ENCODE measurements at places on chromosomes 3 and 15.

DNA sequence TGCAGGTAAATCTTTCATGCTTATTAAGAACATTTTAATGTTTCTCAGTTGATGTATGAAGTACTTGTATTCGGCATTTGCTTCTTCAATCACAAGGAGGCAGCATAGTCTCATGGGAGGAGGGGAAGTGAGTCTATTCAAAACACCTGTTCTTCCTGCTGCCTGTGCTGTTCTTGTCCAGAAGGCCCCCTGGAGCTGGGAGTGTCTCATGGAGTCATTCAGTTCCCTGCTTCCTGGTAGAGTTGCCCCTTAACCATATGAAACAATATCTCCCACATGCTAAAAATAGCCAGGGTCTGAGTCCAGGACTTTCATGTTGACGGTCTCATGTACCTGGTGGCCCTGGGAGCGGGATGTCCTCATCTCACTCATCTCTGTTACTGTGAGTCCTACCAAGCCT is 15.5 kb upstream of the PPP1R2 start:
- no peak for DNase-seq

GRCh38 chr3:182405759-182406158 is 387.5 kb upstream of the ATP11B start:
- DNase-seq, result no peak

DNA sequence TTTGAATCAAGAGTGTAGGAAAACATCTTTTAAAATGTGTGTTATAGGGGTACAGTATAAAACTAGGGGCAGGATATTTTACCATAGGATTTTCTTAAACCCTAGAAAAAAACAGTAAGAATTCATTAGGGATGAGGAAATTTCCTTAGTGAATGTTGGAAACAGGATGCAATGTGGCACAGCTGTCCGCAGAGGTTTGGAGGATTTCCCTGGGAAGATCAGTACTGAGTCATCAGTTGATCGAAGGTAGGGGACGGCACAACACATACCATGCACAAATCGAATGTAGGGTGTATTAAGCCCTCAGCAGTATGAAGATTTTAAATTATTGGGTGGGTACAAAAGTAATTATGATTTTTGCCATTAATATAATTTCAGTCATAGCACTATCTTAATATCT is 49.9 kb downstream of the FNDC3B start:
- DNase-seq, result no peak

GRCh38 chr3:53624061-53624857 is 129.8 kb downstream of the CACNA1D start:
- DNase-seq, result no peak

- no peak for DNase-seq
Measured at GRCh38 chr15:31135523-31135922, 34.0 kb upstream of the TRPM1 start.

DNA sequence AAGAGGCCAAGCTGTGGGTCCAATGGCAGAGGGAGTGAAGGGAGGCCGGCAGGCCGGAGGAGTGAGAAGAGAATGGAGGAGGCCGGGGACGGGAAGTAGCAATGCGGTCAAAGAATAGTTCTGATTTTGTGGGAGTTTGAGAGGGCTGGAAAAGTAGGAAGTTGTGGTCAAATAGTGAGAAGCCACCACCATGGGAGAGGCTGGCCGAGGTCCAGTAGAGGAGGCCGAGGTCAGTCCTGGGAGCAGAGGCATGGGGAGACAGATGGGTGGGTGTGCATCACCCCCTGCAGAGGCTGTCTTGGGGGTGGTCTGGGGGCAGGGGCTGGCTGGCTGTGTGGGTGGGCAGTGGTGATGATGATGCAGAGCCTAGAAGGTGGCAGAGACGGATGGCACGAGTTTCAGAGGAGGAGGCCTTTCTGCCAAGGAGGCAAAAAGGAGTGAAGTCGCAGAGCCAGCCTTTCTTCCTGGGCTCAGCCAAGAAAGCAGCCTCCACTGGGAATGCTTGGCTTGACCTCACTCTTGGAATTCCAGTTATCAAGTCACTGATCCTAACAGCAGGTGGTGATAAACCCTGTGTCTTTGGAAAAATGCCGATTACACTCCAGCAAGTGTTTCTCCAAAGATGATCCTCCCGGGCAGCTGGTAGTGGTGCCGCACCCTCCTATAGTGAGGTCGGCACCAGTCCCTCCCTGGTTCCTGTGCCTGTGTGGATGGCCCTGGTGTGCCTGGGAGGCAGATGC is 57.3 kb downstream of the ARNT2 start:
- no peak for DNase-seq

DNA sequence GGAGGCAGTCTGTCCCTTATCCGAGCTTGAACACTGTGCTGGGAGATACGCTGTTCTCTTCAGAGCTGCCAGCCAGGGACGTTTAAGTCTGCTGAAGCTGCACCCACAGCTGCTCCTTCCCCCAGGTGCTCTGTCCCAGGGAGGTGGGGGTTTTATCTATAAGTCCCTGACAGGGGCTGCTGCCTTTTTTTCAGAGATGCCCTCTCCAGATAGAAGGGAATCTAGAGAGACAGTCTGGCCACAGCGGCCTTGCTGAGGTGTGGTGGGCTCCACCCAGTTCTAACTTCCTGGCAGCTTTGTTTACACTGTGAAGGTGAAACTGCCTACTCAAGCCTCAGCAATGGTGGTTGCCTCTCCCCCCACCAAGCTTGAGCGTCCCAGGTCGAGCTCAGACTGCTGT is 319.9 kb upstream of the GRM7 start:
- DNase-seq, result no peak

DNA sequence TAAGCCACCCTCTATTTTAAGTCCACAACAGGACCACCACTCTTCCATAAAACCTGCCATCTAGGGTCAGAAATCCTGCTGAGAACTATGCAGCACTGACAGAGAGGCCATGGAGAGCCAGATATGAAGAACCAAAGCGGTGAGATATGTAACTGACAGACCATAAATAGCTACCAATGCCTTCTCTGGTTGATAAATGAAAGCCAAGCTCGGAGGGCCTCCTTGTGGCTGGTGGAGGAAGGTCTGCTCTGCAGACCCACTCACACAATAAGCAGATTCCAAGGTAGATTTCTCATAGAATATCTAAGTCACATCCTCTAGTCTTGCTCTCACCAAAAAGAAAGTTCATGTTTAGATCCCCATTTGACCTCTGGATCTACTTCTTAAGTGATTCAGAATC is 38.9 kb downstream of the RYK start:
- no peak for DNase-seq

- DNase-seq, result no peak
Measured at GRCh38 chr15:47817969-47818548, 100.8 kb downstream of the SEMA6D start.

DNA sequence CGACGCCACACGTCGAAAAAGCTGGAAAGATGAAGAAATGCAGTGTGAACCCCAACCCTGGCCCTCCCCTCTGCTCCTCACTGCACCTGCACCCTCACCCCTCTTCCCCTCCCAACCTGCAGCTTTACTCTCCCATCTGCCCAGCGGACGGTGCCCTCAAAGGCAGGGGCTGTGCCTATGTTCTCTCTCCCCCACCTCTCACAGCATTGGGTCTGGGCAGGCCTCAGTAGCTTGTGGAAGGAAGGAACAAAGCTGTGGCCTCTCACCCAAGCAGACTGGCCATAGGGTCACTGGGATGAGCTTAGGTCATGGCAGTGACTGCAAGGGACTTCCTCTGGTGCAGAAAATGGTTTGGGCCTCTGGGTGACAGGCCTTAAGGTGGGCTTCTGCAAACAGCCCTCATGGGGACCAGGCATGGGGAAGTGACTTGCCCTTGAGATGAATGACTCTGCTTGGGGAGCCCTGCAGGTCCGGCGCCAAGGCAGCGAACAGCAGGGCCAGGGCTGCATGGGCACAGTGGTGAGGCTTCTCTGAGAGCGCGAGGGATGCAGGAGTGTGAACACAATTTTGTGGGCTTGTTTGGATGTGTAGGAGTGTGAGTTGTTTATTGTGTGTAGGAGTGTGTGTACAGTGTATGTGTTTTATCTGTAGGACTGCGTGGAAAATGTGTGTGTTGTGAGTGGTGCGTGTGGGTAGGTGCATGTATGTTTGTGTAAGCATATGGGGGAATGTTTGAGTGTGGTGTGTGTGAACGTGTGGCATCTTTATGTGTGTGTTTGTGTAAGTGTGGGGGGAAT is 29.2 kb downstream of the SRPRB start:
- no peak for DNase-seq

- DNase-seq, result no peak
Measured at GRCh38 chr3:122219242-122219872, 35.9 kb downstream of the CASR start.

DNA sequence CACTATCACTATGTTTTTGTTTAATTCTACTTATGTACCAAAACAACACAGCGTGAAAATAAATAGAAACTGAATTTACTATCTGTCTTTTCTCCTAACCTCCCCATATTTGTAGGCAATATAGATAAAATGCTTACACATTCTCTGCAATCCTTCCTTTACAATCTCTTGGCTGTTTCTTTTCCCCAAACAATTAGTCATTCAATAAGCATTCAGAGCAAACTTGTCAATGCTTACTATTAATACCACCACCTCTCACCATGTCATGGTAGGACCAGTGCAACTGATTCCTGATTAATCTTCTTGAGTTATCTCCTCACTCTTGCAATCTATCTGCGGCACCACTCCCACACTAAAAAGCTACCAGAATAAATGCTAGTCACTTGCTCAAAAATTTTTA is 74.0 kb upstream of the TTBK2 start:
- no peak for DNase-seq

GRCh38 chr3:158169091-158169491 is 59.2 kb downstream of the RSRC1 start:
- DNase-seq, result no peak

GRCh38 chr3:99842826-99843589 is 25.3 kb downstream of the CMSS1 start:
- DNase-seq, result no peak

- no peak for DNase-seq
Measured at GRCh38 chr3:191353022-191353777, 22.9 kb upstream of the UTS2B start.

GRCh38 chr3:78823434-78823833 is 944.4 kb downstream of the ROBO1 start:
- DNase-seq, result no peak

DNA sequence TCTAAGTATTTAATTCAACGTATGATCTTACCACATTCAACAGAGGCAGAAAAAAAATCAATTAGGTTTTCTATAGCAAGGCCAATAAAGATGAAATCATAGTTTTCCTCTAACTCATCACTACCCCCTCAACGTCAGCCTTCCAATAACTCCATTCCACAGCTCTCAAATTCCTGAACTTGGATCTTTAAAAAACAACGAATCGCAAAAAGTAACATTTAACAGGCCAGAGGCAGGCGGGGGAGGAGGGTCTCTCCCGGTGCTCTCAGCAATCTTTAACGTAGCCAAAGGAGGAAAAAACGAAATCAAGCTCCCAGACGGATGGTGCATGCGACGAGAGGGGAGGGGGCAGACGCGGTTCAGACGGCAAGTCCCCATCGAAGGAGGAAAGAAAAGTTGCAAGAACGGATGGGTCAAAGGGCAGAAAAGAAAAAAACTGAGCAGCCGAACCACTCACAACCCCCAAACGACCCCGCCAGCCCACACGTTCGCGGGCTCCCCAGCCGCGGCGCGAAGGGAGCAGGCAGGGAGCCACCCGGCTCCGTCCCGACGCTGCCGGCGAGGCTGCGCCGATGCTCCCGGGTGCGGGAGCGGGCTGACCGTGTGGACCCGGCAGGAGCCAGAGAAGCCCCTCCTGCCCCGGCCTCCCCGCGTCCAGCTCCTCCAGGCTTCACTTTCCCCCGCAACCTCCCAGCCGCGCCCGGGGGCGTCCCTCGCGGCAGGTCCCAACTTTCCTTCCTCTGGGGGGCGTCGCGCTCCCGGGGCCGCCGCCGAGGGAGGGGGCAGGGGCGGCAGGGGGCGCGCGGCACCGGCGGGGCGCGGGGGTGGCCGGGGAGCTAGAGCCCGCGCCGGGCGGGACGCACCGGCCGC is 703 bp downstream of the PEAK1 start:
- no peak for DNase-seq

- DNase-seq, result no peak
Measured at GRCh38 chr3:112129925-112130637, 3.0 kb downstream of the GCSAM start.

GRCh38 chr15:91882858-91883586 is 29.5 kb downstream of the SLCO3A1 start:
- no peak for DNase-seq

- no peak for DNase-seq
Measured at GRCh38 chr15:31160297-31160696, 58.8 kb upstream of the TRPM1 start.

DNA sequence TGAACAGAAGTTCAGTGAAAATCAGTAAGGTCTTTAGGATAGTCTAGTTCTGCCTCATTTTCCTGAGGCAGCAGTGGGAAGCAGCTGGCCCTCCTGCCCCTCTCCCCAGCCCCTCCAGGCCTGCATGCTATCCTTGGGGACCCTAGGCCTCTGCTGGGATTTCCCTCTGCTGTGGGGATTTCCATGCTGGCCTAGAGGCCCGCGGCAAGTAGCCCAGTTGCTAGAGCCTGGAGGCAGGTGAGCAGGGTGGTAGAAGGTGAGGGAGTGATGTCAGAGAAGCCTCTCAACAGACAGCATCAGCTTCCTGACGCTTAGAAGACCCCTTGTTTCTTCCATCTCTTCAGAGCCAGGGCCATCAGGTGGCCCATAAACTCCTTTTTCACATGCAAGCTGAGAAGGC is 305.8 kb upstream of the THBS1 start:
- no peak for DNase-seq

GRCh38 chr15:59595434-59595915 is 16.1 kb upstream of the GCNT3 start:
- no peak for DNase-seq

- DNase-seq, result no peak
Measured at GRCh38 chr3:65448120-65448519, 590.6 kb downstream of the MAGI1 start.

GRCh38 chr3:55664387-55664786 is 177.3 kb upstream of the WNT5A start:
- DNase-seq, result no peak

GRCh38 chr3:105906345-105906744 is 37.5 kb upstream of the CBLB start:
- DNase-seq, result no peak

DNA sequence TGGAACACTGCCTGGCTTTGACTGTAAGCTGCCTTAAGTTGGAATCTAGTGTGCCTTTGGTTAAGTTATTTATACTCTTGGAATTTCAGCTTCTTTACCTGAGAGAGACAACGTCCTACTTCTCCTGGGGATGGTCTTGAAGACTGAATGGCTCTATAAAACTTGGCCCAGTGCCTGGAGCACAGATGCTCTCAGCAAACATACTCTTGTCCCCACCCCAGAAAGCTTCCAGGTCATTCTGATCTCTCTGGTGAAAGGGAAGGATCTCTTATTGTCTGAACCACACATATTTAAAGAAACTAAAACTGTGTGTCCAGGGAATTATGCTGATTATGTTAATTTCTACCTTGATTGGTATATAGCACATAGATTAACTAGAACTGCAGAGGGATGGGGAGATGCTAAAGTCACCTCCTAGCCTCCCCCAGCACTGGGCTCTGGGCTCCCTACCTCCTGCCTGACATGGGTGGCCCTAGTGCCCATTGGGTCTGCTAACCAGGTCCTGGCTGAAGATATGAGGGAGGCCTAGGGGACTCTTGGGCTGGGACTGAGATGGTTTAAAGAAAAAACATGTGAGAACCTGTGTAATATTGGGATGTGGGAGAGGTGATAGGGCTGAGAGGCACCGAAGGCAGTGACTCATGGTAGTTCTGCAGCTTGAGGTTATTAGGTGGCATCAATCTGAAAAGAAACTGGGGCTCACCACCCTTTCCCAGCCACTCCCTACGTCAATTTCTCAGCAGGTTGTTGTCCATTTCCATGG is 171.0 kb downstream of the RPLP1 start:
- no peak for DNase-seq

GRCh38 chr3:54577313-54577712 is 350.5 kb downstream of the LRTM1 start:
- DNase-seq, result no peak

GRCh38 chr3:45554006-45554666 is 40.4 kb upstream of the LIMD1 start:
- DNase-seq, result no peak
